ENCODE measurements at places on chromosomes 1 and 21.
A peak's percentile ranks its signal among the peaks of the same experiment; 100 is the strongest.

DNA sequence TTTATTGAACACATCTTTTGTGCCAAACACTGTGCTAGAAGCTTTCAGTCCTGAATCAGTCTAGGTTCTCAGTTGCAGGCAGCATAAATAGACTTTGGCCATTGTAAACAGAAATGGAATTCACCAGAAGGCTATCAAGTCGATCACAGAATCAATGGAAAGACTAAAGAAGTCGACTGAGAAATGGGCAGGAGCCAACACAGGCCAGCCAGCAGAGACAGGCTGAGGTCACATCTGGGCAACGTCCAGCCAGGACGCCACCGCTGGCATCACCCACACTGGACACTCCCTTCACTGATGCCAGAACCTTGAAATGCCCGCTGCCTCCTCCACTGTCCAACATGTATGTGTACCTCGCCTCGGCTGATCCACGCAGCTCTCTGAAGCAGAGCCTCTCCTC, 5.5 kb upstream of the CNTN2 start:
- no peak for DNase-seq

- no peak for DNase-seq
These were observed 104.2 kb upstream of the GCLM start for GRCh38 chr1:94013367-94013878.

DNA sequence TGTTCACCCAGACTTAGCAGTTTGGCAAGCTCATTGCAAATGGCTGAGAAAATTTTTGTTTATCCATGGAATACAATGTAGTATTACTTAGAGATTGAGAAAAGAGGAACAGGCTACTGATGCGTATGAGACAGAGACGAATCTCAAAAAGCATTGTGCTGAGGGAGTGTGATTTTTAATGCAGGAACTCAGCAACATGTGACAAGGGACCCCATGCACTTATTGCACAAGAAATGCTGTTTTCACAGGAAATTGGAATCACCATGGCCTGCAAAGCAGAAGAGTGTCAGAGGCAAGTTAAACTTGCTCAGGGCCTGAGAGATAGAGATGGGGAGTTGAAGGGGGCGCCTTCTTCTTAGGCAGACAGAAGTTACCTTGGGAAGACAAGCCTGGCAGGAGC, 32.6 kb upstream of the TLR5 start:
- DNase-seq, result no peak

- no peak for DNase-seq
These were observed 8.0 kb downstream of the MACF1 start for GRCh38 chr1:39212499-39212898.

DNA sequence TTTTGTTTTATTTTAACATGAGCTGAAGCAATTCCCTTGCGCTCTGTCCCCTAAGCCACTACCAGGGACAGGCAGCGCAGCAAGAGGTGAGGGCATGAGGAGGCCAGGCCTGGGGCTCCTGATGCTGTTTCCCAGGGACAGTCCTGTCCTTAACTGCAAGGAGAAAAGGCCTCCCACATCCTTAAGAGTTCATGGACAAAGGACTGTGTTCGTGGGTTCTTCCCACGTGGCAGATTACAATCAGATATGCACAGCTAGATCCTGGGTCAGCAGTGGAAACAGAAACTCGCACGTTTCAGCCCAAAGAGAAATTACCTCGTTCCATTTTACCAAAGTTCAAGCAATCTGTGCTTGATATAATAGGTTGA, 85.8 kb downstream of the MIS18A start:
- DNase-seq, result no peak

- no peak for DNase-seq
These were observed 1.6 kb downstream of the C8A start for GRCh38 chr1:56856186-56856585.

DNA sequence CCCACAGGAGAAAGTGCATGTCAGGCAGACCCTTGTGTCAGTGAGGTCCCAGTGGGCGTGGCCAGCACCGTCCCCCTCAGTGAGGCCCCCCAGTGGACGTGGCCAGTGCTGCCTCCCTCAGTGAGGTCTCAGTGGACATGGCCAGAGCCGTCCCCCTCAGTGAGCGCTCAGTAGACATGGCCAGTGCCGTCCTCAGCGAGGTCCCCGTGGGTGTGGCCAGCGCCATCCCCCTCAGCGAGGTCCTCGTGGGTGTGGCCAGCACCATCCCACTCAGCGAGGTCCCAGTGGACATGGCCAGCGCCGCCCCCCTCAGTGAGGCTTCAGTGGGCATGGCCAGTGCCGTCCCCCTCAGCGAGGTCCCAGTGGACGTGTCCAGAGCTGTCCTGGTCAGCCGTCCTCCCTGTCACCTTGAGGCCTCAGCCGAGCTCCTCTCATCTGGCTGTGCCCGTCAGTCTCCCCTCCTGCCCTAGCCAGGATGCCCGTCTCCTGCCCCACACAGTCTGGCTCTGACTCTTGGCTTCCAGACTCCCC, 35.5 kb downstream of the PDE9A start:
- DNase-seq, result no peak

DNA sequence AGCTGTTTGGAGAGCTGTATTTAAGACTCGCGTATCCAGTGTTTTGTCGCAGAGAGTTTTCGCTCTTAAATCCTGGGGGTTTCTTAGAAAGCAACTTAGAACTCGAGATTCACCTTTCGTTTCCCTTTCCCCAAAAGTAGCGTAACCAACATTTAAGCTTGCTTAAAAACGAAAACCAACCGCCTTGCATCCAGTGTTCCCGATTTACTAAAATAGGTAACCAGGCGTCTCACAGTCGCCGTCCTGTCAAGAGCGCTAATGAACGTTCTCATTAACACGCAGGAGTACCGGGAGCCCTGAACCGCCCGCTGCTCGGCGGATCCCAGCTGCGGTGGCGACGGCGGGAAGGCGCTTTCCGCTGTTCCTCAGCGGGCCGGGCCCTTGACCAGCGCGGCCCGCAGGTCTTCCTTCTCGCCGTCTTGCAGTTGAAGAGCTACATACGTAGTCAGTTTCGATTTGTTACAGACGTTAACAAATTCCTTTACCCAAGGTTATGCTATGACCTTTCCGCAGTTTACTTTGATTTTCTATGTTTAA, 1.9 kb downstream of the OLIG1 start:
- DNase-seq, result no peak

- DNase-seq, result no peak
These were observed 199.4 kb upstream of the COL11A1 start for GRCh38 chr1:103307751-103308150.

DNA sequence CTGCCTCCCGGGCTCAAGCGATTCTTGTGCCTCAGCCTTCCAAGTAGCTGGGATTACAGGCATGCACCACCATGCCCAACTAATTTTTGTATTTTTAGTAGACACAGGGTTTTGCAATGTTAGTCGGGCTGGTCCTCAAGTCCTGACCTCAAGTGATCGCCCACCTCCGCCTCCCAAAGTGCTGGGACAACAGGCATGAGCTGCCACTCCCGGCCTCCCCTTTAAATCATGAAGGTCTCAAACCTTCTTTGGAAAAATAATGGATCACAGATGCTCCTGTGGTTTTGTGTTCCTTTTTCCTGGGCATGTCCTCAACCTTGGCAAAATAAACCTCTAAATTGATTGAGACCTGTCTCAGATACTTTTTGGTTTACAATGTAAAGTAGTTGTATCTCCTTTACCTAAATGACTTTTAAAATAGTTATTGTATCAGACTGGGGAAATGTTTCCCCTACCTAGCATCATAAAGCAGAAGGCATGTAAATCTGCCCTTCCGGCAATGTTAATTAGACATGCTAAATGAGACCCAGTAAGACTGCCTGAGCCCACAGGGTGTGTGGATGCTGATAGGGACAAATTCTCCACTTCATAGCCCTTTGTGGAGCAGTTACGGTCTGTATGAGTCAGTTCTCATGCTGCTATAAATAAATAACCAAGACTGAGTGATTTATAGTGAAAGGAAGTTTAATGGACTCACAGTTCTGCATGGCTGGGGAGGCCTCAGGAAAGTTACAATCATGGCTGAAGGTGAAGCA, 27.8 kb downstream of the CBR1 start:
- DNase-seq, result no peak

- DNase-seq, result no peak
These were observed 23.6 kb upstream of the WASF2 start for GRCh38 chr1:27513528-27513927.

DNA sequence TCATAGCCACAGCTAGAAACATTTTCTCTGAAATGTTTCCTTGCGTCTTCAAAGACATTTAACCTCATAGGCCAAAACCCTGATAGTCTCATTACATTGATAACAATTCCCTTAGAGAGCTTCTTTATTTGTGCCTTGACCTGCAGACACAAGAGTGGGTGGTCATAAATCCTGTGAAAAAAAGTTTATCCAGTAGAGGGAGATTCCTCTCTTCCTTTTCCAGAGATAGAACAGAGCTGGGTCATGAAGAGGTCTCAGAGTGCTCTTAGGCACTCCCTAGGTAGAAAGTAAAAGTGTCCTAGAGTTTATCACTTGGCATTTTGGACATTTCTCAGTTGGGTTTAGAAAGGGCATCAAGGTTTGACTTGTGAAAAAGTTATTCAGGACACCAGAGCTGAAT, 426.1 kb downstream of the NUF2 start:
- DNase-seq, result no peak

GRCh38 chr1:81876901-81877733, 76.4 kb downstream of the ADGRL2 start:
- no peak for DNase-seq

DNA sequence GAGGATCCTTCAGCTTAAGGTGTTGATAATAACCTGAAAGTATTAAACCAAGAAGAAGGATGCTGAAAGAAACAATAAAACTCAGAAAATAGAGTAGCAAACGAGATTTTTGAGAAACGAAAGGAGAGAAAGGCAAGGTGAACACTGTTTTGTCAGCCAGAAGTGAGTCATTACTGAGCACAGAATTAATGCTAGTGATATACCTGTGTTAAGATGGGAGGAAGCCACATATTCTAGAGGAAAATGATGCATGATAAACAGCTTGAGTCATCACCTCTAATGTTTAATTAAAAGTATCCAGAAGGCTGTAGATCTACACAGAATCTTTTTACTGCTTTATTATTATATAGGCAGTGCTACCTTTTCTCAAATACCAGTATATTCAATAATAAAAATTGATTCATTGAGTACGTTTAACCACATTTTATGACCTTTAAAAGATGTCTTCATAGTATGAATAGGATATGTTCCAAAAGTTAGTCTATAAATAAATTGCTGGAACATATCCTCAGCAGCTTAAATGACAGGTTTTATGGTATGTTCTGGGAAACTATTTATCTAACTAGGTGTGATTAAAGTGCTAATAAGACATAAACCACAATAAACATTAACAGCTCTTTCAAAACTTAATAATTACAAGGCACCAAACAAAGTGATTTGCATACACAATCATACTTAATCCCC, 10.3 kb downstream of the SH3GLB1 start:
- no peak for DNase-seq

DNA sequence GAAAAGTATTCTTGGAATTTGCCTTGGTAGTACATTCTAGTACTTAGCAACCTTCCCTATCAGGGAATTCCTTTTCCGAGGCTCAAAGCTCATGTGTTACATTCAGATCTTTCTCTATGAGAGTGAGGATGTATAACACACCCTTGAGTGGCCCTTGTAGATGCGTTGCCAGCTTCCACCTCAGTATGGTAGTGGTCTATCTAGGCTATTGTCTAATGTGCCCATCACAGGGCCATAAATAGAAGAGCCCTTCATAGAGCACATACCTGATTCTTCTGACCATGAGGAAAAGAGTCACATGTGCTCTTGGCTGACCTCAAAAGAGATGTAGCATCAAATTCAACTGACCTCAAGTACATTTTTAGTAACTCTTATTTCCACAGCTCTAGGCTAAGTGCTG, 14.0 kb upstream of the ZC3H11B start:
- DNase-seq, result no peak

- DNase-seq, result no peak
These were observed 49.1 kb upstream of the LAPTM5 start for GRCh38 chr1:30806381-30807317.

- no peak for DNase-seq
These were observed 151.4 kb downstream of the AMY1C start for GRCh38 chr1:103901072-103901471.

DNA sequence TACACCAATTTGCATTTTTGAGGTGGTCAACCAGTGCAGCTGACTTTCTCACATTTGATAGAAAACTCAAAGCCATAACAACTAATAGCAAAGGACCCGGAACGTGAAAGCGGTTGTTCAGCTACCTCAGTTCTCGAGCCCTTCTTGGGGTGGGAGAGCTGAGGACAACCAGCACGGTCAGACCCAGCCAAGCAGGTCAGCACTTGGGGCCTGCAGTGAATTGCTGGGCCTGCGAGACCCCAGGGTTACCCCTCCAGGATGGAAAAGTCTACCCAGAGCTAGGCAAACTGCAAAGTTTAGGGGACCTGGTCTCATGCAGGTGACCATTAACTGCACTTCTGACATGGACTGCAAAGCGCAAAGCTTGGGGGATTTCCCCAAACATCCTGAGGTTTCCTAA, 23.8 kb upstream of the AJAP1 start:
- DNase-seq, result no peak

- DNase-seq, result no peak
These were observed 10.9 kb downstream of the IRF2BP2 start for GRCh38 chr1:234598974-234599616.

DNA sequence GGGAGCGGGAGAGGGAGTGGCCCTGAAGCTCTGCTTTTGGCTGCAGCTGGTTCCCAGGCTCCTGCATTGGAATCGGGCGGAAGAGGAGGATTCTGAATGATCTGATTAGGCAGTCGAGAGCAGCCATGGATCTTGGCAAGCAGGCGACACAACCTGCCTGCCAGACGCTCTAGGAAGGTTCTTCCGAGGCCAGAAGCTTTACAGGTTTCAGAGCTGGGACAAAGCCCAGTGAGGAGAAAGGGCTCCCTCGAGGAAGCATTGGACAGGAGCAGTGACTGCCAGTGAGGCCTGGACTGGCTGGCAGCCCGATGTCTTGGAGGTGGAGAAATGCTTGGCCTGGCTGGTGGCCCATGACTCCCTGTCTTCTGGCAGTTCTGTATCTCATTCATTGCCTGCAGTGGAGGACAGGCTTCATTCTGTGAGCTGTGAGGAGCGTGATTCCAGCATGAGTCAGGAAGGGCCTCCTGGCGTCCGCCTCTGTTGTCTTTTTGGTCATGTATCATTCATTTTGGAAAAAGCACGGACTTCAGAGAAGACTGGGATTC, 132.7 kb upstream of the IPO9 start:
- DNase-seq, result peak; percentile 95

DNA sequence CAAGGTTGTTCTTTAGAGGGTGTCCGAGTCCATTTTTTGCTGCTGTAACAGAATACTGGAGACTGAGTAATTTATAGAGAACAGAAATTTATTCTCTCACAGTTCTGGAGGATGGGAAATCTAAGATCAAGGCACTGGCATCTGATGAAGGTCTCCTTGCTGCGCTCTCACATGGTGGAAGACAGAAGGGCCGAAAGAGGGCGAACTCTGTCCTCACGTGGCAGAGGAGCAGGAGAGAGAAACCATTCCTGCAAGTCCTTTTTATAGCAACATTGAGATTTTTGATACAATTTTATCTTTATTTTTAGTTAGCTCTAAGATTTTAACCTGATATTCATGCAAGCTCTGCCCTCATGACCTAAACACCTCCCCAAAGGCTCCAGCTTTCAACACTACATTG, 48.3 kb downstream of the ATG4C start:
- no peak for DNase-seq

GRCh38 chr1:42260376-42261070, 74.5 kb downstream of the FOXJ3 start:
- no peak for DNase-seq

- no peak for DNase-seq
These were observed 32.5 kb downstream of the WNT2B start for GRCh38 chr1:112541299-112541698.
